ENCODE measurements at places on chromosomes 7 and 10. TPM values are rescaled to one million over a fixed set of nuclear protein-coding genes. Genes with fewer than 3 reads are reported as not detected.

DPYSL4 gene
- 1.2 TPM for total RNA-seq

DNA sequence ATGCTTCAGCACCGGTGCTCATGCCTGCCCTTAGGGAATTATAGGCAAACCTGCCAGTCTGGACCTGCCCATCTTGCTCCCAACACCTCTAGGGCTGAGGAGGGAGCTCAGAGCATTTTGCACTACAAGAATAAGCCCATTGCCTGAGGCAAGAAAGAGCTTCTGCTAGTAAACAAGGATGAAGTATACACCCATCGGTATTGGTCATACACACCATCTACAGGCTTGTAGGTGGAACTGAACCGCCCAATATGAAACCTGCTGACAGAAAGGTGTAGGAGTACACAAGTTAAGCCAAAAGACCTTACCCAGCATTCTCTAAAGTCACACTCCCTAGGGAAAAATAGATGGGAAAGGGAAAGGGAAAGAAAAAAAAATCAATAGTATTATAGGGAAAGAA, 957.0 kb upstream of the LRRTM3 start:
- DNase-seq, result no peak

DNA sequence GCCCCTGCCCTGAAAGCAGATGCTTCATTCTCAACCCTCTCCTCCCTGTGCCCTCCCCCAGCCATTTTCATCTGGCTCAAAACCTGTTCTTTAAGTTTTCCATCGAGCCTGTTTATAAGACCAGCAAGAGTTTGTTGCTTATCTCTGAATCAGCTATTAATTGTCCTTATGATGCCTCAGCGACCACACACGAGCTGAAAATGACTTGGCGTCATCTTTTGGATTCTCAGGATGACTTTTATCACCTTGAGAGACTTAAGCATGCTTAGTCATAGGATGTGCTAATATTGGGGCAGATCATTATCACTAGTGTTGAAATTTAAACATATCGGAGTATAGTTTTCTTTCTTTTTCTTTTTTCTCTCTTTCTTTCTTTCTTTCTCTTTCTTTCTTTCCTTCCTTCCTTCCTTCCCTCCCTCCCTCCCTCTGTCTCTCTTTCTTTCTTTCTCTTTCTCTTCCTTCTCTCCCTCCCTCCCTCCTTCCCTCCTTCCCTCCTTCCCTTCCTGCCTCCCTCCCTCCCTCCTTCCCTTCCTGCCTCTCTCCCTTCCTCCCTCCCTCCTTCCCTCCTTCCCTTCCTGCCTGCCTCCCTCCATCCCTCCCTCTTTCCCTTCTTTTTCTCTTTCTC, 184.5 kb downstream of the PHTF2 start:
- no peak for DNase-seq

SLC39A12 gene
- total RNA-seq, result not detected

DNA sequence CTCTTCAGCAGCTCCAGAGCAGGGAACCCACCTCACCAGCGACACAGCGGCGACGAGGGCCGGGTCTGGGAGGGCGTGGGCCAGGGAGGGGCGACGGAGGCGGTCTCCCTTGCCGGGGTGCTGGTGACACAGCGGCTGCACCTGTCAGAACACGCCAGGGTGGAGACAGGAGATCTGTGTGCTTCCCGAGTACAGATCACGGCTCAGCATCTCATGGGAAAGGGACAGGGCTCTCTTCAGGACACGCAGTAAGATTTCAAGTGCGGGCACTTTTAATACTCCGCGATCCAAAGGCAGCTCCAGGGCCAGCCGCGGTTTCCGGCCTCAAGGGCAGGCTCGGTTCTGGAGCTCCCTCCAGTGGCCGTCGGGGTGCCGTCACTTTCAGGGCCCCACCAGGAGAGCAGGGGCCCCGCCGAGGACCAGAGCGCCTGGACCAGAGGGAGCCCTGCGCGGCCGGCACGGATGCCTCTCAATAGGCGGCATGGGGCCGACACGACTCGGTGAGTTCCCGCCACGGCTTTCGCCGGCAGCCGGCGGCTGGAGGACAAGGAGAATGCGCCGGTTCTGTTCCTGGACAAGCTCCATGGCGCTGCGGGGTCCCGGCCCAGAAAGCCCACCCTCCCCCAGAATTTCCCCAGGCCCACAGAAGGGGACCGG, 21.4 kb downstream of the GPR146 start:
- peak; percentile 78 for DNase-seq

DNA sequence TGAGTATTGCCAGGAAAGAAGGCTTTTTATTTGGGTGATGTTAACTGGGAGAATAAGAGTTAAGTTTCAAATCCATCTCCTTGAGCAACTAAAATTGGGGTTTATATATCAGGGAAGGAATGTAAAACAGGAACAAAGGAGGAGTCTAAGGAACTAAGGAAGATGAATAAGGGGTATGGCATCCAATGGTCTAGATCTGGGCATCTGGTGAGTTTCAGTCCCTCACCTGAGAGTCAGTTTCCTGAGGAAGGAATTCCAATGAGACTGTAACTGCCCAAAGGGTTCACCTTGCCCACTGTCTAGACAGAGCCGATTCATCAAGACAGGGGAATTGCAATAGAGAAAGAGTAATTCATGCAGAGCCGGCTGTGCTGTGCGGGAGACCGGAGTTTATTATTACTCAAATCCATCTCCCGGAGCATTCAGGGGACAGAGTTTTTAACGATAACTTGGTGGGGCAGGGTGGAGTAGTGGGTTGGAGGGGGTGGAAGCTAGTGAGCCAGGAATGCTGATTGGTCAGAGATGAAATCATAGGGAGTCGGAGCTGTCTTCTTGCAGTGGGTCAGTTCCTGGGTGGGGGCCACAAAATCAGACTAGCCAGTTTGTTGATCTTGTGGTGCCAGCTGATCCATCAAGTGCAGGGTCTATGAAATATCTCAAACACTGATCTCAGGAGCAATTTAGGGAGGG, 188.3 kb upstream of the STK17A start:
- no peak for DNase-seq
